Right renal pelvis (tissue), 4 donors: ENCODE measurements at places on chromosomes 5 and 9. TPM values are rescaled to one million over a fixed set of nuclear protein-coding genes. Genes with fewer than 3 reads are reported as not detected.

DNA sequence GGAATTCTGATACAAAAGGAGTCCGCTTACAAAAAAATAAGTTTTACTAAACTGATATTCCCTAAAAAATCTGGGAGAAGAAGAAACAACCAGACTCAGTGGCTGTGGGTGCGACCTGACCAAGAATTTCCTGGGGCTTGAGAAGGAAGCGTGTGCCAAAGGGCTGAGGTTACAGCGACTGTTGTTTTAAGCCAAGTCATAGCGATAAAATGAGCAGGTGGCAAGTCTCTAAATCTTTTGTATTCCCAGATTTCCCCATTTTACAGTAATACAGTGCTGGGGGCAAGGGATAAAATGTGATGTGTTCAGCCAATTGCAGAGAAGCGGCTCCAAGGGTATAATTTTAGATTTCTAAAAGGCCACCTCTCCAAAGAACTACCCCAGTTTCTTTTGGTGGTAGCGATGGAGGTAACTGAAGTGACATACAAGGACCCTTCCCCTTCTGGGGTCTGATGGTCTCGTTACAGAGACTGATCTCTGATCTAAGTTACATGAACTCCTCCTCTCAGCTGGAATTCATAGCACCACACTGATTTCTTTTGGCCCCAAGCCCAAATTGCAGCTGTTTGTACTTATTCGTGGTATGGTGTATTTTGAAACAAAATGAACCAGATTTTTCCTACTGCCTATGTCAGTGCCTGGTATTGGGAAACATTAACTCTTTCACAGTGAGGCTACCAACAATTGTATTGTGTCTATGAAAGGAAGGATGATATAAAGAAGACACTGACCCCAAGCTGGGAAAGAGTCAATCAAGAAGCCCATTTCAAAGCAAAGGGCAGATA is 41.6 kb downstream of the LPAR1 start:
- no peak for DNase-seq

DNA sequence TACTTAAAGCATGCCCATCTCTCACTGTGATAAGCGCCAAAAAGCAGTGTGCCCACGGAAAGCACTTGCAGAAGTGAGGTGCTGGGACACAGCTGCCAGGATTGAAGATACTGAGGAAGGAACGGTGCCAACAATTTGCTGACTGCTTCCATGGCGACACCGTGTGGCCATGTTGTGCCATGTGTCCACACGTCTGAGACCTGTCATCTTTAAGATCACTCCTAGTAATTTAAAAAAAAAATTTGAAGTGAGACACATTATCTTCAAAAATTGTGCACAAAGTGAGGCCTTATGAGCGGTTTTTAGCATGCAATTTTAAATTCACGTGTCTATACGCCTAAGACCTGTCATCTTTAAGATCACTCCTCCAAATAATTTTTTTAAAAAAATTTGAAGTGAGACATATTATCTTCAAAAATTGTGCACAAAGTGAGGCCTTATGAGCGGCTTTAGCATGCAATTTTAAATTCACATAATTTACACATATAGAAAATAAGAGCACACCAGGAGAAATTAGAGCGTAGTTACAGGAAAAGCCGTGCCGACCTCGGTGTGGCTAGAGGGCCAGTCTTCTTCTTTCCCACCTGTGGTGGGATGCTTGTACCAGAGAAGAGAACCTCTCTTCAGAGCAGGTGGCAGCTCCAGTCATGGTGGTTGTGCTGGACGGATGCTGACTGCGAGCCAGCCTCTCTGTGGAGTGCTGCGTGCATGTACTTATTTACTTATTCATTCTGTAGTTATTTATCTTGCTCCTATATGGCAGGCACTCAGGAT is 21.4 kb upstream of the FLT4 start:
- peak; percentile 54 for DNase-seq

DNA sequence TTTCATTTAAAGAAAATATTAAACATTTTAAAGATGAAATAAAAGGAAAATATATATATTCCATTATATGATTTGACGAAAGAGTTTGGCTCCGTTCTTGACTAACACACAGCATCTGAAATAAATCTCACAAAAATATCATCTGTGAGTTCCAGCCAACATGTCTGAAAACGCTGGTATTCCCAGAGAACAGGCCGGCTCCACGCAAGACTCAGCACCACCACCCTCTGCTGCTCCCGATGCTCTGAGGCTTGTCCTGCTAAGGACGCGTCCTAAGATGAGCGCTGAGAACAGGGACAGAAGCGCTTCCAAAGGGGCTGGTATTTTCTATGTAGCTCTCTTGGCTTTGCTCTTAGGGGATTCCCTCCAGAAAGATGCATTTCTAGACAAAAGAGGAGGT is 40.6 kb upstream of the N4BP3 start:
- no peak for DNase-seq

DNA sequence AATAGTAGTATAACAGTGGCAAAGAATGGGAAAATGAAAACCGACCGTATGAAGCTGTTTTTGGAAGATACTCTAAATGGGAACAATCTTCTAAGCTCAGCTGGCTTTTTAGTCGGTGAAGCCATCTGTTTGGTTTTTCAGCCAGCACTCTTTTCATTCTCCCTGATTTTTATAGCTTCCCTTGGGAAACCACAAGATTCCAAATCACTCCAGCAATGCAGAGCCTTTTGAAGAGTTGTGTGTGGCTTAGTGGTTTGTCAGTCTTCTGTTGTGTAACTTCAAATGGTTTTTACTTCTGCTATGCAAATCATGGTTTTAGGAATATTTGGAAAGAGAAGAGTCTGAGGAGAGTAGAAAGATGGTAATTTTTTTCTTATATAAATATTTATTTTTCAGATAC is 180.7 kb downstream of the KDM4C start:
- DNase-seq: no peak

DNA sequence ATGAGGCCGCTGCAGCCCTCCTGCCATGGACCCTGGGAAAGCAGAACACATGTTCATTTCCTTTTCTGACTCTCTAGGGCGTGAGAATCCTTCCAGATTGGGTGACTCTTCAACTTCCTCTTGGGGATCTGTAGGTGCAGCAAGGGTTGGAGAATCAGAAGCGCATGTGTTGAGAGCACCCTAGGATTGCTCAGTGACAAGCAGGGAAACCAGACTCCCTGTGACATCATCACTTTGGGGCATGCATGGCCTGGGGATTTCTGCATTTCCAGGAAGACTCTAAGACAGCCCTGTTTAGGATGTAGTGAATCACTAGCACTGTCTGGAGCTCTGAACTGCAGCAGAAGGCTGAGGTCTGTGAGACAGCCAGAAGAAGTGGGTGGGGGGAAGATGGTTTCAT is 15.1 kb upstream of the LCP2 start:
- no peak for DNase-seq

DNA sequence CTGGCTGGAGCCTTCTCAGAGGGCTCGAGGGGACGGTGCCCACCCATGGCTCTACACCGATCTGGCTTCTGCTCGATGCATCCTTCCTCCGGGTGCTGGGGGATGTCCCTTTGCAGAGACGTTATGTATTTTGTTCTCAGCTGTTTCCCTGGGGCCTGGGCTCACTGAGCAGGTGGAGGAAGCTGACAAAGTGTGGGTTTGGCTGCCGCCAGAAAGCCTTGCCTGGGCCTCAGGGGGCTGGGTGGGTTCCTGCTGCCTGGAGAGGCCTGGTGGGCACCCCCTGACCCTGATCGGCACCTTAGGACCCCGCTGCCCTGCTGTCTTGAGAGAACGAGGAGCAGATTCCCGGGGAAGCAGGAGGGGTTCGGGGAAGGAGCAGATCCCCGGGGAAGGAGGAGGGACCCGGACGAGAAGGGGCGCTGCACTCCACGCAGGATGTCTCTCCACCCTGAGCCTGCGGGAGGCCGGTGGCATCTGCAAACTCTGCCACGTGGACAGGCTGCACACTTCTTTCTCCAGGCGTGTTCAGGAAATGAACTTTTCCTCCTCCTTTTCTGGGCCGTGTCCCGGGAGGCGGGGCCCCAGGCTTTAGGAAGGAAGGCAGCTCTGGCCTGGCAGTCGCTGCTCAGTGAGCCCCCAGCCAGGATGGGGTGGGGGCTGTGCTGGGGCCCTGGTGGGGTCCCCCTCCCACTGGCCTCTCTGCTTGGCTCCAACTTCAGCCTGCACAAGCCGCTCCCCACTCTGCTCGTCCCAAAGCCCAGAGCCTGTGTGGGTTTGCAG is 148.9 kb downstream of the RXRA start:
- DNase-seq: no peak

GRCh38 chr9:83476513-83476912 is 61.7 kb downstream of the FRMD3 start:
- DNase-seq: no peak

- DNase-seq: no peak
These were observed 30.8 kb downstream of the ARHGAP26 start for GRCh38 chr5:142800776-142801494.

- no peak for DNase-seq
These were observed 16.1 kb downstream of the HNRNPH1 start for GRCh38 chr5:179607160-179607931.

DNA sequence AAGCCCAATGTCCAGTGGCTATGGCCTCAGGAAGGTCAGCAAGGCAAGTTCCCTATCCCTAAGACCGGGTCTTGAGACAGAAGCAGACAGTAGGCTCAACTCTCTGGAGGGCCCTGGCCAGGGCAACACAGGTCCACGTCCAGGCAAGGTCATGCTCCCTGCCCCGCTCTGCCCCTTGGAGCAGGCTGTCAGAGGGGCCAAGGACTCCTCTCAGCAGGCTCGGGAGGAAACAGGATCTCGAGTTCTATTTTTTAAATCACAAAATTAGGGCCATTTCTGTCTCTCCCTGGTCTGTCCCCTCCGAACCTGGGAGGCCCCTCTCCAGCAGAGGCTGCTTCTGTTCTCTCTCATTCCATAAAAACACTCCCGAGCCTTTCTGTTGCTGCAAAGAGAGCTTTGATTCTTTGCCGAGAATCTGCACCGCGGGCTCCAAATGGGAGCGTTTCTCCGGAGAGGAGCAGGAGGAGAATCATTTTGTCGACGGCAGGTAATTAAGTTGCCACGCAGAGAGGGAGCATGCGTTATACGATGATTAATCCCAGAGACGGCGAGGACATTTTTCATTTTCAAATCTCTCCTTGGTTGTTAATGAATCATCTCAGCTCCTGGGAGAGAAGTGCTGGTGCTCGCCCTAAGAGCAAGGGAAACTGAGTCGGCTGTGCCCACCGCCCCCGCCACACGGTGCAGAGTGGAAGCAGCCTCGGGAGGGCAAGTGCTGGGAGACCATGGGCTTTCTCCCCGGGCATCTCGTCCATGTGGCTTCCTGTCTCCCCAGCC is 24.5 kb upstream of the FCN1 start:
- DNase-seq: no peak

DNA sequence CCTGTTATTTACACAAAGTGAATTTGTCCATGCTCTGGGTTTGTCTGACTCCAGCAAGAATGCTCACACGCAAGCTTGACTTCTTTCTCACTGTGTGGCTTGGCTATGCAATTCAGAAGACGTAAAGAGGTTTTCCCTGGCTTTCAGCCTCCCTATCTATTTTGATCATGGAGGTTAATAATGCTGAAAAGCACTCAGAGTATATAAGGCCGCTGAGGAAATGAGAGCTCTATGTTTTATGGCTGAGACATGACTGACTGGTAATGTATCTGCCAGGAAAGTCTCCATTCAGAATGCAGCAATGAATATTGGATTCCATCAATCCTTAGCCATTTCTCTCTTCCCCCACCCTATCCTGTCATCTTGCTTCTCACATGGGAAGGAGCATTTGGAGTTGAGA is 417.3 kb downstream of the DMAC1 start:
- DNase-seq: no peak

GRCh38 chr5:4252385-4252784 is 656.8 kb downstream of the IRX1 start:
- no peak for DNase-seq

PHF24 gene
- 0.25 TPM for polyA plus RNA-seq

DDX4 gene
- polyA plus RNA-seq: 0.10 TPM

SMIM33 gene
- 0.03 TPM for polyA plus RNA-seq

SLC23A1 gene
- polyA plus RNA-seq: 12.1 TPM

C9orf153 gene
- 0.15 TPM for polyA plus RNA-seq

PCDHGB3 gene
- 1.9 TPM for polyA plus RNA-seq
